Activated CD4-positive, alpha-beta T cell treated with anti-CD3 and anti-CD28 coated beads for 4 hours (primary cell): ENCODE measurements at places on chromosomes 6 and 20.

DNA sequence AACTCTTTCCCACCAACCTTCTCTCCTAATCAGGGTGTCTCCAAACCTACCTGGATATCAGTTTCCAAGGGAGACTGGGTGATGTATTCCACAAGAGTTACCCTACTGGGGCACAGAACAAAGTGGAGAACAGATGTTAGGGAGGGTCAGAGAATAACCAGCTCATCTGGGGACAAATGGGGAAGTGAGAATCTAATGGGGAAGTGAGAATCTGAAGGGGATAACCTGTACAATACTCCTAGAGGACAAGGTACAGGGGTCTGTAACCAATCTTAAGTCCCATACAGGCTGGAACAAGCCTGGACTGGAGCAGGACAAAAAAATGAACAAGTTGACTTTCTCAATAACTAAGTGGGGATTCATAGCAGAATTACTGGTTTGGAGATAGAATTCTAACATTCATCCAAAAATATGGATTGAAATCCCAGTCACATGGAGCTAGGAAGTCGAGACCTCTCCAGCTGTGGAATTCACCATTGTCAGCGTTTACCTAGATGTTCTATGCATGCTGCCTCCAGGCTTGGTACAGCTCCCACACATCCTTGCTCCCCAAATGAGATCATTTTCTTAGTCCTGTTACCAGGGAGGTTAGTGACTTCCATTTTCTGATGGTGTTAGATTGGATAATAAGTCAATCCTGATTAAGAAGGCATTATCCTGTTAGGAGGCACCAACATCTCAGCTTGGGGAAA, 214.8 kb upstream of the MOCS1 start:
- no peak for DNase-seq

DNA sequence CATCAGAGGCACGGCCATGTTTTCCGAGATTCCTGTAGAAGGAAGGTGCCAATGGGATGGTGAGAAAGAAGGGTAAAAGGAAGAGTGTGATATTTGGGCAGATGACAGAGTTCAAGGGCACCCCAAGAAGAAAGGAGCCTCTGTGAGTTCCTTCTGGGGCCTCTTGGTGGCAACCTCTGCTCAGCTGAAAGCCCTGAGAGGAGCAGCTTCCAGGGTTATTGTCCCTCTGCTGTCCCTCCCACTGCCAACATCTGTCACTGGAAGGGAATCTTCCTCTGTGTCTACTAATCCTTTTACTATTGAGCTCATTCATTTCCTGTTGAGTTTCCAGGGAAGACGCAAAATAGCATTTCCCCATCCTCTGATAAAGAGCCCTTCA, 40.0 kb upstream of the KCNK16 start:
- no peak for DNase-seq

GRCh38 chr6:166046226-166046625, 121.4 kb downstream of the TBXT start:
- DNase-seq, result no peak

DNA sequence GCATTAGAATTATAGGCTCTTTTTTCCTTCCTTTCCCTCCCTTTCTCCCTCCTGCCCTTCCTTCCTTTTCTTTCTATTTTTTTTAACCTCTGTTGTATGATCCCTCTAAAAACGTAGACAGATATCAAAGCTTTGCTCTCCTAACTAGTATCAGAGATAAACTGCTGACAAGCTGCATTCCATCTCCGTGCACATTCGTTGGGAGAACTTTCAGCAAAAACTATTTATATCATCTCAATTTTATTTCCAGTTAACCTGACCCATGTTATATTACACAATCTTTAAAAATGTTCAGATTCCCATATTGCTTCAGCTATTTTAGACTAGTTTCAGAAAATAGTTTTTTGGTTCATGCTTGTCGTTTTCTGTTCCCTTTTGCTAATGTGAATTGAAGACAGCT, 47.3 kb downstream of the RNF217 start:
- no peak for DNase-seq

DNA sequence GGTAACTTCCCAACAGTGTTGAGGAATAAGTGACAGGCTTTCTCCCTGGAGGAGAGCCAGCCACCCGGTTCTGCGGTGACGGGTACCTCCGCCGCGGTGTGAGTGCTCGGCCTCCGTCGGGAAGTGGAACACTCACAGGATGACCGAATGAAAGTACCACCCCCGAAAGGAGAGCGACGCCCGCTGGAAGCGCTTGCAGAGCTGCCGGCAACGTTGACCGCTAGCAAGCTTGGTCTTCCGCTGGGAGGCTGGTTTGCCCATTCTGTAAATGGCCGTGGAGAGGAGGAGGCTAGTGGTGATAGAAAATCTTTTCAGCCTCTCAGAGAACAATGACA, 614 bp upstream of the TMEM242 start:
- peak; percentile 25 for DNase-seq

DNA sequence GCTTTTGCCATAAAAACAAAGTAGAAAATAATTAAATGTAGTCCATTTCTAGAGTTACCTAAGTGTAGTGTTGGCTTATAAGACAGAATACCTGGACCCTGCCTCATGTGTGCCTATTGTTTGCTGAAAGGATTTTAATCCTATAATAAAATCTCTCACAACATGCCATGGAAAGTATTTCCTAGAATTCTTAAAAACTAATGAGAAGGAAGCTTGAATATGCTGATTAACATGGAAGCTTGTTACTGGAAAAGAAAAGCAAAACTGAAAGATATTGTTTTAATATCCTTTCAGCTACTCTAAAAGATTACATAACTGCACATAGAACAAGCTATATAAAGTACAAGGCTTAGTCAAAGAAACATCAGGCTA, 18.0 kb upstream of the FAM135A start:
- no peak for DNase-seq

DNA sequence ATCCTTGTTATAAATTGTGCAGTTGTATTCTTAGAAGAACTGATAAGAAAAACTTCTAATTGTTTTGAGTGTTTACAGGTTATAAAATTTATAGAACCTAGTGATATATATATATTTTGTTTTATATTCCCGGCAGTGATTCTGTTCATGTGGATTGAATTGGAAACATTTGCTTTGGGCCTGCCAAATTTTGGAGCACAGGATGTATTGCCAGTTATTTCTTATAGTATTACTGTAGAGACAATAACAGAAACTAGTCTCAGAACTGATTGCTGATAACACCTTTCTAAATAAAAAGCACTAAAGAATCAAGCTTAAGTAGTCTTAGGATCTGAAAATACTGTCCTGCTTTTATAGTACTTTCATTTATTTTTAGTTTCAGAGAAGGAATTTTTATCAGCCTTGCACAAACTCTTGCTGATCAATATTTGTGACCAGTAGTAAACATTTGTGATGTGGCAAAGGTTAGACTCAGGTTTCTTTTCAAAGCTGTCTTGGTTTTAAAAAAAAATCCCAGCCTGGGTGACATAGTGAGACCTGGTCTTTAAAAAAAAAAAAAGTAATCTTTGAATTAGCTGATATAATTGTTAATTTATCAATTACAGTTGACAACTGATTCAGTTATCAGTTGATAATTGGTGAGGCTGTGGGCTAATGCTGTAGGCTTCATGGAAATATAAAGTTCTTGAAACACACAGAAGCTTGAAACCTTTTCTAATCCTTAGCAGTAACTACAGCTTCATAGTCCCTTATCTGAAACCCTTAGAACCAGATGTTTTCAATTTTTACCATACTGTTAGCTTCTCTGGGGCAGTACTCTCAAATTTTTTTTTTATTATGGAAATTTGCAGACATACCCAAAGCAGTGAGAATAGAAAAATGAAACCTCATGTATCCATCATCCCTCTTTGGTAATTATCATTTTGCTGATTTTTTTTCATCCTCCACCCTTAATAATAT, 42.4 kb downstream of the RNGTT start:
- DNase-seq, result no peak

DNA sequence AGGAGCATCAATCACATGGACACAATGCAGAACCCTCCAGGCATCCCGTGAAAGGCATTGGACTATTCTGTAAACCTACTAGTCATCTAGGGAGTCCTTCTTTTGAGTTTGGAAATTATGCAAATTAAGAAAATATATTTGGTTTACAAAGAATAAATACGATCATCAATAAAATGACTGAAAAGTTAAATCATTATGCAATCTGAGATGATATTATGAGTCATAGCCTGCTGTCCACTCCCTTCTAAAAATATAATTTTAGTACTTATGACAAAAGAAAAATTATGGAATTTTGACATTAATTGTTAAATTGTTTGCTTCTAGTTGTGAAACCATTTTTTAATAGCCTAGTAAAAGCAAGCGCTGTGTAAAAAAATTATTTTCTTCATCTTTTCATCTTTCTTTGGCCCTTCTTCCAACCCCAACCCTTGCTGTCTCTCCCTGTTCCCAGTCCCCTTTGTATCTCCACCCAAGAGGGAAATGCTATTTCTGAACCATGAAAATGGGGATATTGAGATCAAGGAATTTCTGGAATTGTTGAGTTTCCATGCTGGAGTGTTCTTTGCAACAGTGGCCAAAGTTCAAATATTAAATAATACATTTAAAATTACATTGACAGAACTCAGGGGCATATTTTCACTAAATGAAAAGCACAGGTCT, 599.8 kb downstream of the COL12A1 start:
- no peak for DNase-seq

GRCh38 chr6:112296122-112296521, 41.8 kb upstream of the LAMA4 start:
- no peak for DNase-seq

- no peak for DNase-seq
These were observed 30.5 kb upstream of the MYBL2 start for GRCh38 chr20:43636429-43636828.

DNA sequence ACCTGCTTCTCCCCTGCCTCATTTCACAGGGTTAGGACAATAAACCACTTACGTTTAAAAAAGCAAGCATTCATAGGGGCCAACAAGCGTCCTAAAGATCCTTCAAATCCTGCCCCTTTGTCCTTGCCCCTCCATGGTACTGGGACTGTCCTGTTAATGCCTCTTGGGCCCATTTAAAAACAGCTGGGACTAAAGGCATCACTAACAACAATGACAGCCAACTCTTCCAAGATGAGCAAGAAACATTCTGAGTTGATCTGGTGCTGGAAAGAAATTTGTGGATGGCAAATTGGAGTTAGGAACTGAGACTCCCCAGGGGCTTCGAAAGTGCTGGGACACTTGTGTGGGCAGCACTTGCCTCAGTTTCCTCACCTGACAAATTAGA, 93.4 kb downstream of the ZMYND8 start:
- no peak for DNase-seq

- DNase-seq, result no peak
These were observed 36.1 kb upstream of the FBXO30 start for GRCh38 chr6:145850671-145851070.

- DNase-seq, result no peak
These were observed 97.6 kb downstream of the ELOVL5 start for GRCh38 chr6:53251033-53251672.

DNA sequence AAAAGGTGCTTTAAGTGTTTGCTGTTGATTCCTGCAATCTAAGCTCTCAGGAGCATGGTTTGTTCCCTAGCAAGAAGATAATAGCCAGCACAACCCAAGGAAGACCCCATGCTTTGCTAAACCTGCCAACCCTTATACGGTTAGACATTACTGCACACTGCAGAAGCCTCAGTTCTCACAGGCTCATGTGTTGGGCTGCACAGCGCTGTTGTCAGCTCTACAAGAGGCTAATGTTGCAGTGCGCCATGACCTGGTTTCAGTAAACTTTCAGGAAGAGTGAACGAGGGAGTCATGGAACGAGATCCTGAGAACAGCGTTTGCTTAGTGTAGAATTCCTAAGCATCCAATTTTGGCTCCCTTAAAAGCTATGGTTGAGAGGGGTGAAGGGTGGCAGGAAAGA, 218.5 kb downstream of the ARHGAP18 start:
- DNase-seq, result no peak

DNA sequence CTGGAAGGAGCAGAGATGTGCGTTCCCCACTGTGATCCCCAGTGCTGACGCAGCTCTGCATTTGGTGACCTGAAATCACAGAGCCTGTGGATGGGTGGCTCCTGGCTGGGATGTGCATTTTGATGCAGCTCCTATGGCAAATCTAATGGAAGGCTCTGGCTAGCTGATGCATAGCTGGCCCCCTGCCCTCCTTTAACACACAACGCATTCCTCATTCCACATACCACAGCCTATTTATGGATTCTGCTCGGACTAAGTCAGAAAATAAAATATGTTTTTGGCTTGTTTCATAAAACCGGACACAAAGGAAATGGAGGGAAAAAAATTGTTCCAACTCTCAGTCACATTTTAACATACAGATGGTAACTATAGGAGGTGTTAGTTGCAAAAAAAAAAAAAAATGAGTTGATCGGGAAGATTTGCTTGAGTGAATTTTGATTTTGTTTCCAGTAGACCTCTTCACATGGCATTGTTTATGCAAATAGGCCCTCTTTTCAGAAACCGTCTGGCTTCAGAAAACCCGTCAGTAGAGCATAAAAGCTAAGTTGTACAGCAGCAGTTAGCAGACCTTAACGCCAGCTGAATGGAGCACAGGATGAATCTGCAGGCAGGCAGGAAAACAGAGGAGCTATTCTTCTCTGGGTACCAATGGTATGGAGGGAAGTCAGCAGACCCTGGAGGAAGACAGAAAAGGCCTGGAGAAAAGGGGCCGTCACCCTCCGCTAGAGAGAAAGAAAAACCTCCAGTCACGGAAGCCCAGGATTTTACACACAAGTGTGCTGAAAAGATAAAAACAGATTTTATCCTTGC, 215.4 kb downstream of the HDGFL1 start:
- DNase-seq, result no peak

GRCh38 chr6:22409486-22409885, 112.7 kb upstream of the PRL start:
- no peak for DNase-seq

- no peak for DNase-seq
These were observed 27.5 kb upstream of the NHSL1 start for GRCh38 chr6:138526822-138527235.

- peak; percentile 82 for DNase-seq
These were observed 2.1 kb upstream of the HIVEP2 start for GRCh38 chr6:142946924-142947713.

GRCh38 chr6:170297576-170298330, 6.9 kb upstream of the DLL1 start:
- DNase-seq, result no peak

- DNase-seq, result no peak
These were observed 18.4 kb upstream of the SLC22A1 start for GRCh38 chr6:160102956-160103824.

DNA sequence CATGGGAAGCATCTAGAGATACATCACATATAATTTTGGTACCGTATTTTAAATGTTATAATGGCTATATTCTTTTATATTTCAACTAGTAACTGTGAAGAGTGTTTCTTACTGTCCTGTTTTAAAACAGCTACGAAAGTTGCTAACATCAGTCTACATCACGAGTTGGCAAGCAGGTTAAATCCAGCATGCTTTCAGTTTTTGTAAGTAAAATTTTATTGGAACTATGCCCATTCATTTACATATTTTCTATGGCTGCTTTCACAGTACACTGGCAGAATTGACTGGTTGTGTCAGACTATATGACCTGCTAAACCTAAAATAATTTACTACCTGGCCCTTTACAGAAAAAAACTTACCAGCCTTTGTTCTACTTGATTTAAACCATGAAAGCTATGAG, 478.1 kb downstream of the PHF3 start:
- DNase-seq, result no peak

DNA sequence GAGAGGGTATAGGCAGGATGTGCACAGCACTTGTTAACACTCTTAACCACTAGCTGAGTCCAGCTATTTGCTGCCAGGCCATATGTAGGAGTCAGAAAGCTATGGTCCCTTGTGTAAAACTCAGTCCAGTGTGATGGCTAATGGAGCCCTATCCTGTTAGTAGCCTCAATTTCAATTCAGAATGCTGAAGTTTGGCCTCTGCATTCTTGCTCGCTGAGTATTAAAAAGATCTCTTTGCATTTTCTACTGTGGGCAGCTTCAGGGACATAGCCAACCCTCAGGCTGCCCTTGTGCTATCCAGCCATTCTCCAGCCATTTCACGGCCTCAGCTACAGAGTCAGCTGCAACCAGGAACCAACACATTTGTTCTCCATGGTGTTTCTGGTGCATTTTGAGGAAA, 92.5 kb downstream of the SPTLC3 start:
- no peak for DNase-seq
